ENCODE measurements at places on chromosomes 16 and 17.

GRCh38 chr16:80167657-80168390 is 373.0 kb upstream of the DYNLRB2 start:
- DNase-seq, result no peak

- peak; percentile 40 for DNase-seq
Measured at GRCh38 chr17:63550817-63551639, 751 bp downstream of the DCAF7 start.

DNA sequence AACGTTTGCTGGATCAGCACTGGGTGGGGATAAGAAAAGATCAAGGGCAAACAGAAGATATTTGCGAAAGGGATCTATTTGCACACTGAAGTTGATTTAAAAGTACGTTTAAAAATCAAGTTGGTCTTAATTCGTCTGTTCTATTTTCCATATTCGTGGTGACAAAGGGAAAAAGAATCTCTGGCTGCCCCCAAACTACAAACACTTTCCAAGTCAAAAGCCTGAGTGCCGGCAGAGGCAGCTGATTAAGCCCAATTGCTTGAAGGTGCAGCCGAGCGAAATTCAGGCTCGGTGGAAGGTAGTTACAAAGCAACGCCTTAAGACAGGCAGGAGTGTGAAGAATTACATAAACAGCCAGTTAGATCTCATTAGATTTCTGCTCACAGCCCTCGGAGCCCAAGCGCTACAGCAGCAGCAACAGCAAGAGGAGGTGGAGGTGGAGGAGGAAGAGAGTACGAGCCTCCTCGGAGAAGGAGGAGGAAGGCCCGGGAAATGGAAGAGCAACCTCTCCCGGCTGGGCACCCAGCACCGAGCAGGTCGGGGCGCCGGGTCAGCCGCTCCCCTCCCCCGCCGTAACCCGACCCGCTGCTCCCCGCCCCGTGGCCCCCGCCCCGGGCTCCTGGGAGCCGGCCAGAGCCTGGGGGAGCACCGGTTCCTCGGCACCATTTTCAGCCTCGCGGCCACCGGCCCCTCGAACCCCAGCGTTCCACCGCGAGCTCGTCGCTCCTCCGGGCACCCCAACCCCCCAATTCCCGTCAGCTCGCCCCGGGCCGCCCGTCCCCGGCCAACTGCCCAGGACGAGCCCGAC is 890 bp downstream of the TOB1 start:
- DNase-seq, result peak; percentile 67

GRCh38 chr17:81150377-81151077 is 14.8 kb upstream of the PVALEF start:
- DNase-seq, result no peak

DNA sequence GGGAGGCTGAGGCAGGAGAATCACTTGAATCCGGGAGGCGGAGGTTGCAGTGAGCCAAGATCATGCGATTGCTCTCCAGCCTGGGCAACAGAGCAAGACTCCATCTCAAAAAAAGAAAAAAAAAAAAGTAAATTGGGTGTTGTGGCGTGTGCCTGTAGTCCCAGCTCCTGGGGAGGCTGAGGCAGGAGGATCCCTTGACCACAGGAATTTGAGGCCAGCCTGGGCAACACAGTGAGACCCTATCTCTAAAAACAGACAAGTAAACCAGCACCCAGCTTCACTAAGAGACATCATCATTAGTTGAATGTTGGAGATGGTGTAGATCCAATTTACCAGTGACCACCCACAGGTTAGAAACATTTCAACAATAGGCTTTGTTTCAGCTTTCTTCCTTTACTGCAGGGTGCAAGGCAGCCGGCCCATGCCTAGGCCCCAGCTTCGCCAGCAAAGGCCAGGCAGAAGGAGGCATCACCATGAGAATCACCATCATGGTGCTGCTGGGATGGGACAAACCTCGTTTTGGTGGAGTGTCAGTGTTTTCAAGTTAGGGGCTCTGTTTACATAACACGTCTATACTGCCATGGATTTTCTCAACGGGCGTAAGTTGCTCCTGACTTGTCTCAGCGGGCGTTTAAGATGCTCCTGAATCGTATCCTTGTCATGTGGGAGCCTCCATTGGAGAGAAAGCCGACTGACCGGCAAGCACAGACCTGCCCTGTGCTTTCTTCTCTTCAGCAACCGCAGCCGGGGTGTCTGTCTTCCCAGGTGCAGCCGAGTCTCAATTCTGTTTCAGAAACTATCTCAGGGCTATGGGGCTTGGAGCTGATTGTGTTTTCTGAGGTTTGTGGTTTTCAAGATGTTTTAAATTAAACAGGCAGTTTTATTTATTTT is 7.3 kb downstream of the TCF25 start:
- peak; percentile 48 for DNase-seq

DNA sequence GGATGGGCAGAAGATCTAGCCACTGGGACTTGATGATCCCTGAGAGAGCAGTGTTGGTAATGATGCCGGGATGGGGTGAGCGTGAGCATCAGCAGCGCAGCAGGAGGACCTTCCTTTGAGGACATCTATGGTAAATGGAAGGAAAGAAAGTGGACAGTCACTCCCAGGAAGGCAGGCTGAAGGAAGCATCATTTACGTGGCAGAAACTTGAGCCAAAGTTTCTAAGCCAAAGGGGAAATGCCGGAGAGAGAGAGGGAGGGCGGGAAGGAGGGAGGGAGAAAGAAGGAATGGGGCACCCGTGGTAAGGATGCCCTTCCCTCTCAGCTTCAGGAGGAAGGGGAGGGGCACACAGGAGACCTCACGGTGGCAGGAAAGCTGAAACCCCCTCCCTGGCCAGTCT is 86.3 kb upstream of the CACNG5 start:
- no peak for DNase-seq

DNA sequence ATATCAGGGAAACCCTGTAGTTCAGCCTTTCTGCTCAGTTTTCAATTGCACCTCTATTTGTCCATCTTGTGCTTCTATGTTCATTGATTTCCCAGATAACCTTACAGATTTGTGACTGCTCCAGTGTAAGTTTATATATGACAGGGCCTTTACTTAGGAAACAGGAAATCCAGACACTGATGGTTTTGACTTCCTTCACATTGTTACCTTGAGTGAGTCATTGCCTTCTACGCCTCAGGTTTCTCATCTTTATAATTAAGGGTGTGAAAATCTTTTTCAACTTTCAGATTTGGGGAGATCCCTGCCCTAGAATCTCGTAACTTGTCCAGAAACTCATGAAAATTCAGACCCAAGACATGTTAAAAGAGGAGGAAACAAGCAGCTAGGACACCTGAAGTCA is 342.4 kb upstream of the TBX2 start:
- no peak for DNase-seq

DNA sequence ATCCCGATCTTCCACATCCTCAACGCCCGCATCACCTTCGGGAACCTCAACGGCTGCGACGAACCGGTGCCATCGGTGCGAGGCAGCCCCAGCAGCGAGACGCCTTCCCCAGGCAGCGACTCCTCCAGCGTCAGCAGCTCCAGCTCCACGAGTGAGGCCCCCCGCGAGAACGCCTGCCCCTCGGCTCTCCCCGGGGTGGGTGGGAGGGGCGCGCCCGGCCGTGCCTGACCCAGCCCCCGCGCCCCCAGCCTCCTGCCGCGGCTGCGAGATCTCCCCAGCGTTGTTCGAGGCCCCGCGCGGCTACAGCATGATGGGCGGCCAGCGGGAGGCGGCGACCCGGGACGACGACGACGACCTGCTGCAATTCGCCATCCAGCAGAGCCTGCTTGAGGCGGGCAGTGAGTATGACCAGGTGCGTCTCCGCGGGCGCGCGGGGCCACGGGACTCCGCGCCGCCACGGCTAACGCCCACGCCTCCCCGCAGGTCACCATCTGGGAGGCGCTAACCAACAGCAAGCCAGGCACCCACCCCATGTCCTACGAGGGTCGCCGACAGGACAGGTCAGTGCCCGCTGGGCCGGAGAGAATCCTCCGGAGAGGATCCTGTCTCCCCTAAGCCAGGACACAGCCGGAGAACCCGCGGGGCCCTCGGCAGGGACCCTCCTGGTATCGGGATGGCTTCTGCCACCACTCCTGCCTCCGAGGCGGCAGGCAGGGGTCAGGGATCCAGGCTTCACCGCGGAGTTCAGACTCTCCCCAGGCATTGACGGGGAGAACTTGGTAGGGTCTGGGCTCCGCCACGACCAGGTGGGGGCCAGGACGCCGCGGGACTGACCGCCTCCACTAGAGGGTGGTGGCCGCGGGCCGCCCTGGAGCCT is 10.1 kb downstream of the CORO6 start:
- DNase-seq, result no peak

DNA sequence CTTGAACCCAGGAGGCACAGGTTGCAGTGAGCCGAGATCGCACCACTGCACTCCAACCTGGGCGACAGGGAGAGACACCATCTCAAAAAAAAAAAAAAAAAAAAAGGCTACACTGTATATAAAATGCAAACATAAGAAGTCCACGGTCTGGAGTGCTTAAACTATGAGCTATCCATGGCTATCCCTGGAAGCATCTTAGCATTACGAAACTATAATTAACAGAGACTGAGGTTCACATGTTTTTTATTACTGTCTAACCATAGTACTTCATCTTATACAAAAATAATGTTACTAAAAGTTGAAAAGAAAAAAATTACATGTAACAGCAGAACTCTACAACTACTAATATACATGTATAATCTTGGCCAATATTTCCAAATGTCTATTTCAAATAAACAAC is 32.8 kb downstream of the HELZ start:
- no peak for DNase-seq

DNA sequence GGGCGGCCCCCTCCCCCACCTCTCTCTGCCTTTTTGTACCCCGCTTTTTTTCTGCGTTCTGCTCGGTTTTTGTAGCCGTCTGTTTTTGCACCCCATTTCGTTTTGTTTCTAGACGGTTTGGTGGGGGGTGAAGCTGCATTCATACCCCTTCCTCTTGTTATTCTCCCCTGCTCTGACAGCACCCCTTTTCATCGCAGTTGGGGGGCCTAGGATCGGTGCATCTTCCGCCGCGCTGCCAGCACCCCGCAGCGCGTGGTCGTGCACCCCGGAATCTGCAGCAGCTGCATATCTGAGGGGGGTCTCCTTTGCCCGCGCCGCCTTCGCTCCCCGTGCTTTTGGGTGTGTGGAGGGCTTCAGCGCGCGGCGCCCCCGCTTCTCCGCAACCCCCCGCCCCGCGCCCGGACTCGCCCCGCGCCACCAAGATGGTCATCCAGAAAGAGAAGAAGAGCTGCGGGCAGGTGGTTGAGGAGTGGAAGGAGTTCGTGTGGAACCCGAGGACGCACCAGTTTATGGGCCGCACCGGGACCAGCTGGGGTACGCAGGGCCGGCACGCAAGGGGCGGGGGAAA is 455 bp downstream of the ATP1B2 start:
- DNase-seq, result no peak

- DNase-seq, result no peak
Measured at GRCh38 chr16:83550183-83550569, 257.6 kb upstream of the HSBP1 start.

DNA sequence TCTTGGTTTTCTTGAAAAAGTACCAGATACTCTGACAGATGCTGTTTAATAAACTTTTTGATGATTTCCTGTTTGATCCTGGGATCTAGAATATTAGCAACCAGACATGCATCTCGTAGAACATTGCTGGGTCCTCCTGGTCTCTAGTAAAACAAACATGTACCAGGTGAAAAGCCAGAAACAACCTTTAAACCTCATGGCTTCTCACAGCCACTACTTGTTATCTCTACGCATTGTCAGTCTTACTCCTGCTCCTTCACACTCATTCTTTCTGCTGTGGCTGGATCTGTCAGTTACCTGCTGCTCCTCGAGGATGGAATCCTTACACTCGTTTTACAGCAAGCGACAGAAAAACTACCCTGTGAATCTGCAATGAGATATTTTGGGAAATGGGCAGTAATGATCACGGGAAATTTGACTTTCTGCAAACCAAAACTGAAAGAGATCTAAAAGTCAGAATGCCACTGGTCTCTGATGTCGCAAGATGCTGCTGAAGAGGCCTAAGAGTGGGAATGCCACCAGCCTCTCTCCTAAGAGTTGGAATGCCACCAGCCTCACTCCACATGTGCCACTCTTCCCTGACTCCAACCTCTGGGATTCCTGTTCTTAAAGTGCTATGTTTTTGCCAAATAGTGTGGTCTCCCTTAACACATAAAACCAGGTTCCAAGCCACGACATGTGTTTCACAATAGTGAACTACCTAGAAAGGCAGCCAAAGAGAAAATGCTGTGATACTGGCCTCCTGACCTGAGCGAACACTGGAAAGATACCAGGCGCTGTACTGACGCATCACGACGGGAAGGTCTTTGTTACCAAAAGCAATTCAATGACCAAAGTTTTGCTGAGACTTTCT is 86.3 kb downstream of the VPS53 start:
- no peak for DNase-seq

DNA sequence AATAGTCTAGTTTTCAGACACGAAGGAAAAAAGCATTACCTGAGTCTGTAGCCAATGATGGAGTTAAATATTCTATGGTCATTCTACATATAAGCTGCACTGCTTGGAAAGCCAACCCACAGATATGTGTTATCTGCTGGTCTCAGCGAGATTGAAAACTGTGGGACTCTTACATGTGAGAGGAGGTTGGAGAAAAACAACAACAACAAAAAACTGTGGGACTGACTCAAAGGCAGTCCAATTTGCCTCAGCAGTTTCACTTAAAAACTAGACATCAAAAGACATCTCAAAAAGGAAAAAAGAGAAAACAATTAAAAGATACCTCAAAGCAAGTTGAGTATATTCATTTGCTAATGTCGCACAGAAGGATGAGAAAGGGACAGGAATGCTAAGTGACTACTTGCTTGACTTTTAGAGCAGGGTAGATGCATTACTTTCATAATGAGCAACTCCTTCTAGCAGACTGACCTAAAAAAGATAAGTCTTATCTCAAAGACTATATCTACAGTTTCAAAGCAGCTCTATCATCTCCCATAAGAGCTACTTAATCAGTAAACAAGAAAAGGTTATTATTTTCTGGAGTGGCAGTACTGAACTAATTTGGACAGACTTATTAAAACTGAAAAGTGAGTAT is 35.5 kb upstream of the ITGA2B start:
- no peak for DNase-seq

DNA sequence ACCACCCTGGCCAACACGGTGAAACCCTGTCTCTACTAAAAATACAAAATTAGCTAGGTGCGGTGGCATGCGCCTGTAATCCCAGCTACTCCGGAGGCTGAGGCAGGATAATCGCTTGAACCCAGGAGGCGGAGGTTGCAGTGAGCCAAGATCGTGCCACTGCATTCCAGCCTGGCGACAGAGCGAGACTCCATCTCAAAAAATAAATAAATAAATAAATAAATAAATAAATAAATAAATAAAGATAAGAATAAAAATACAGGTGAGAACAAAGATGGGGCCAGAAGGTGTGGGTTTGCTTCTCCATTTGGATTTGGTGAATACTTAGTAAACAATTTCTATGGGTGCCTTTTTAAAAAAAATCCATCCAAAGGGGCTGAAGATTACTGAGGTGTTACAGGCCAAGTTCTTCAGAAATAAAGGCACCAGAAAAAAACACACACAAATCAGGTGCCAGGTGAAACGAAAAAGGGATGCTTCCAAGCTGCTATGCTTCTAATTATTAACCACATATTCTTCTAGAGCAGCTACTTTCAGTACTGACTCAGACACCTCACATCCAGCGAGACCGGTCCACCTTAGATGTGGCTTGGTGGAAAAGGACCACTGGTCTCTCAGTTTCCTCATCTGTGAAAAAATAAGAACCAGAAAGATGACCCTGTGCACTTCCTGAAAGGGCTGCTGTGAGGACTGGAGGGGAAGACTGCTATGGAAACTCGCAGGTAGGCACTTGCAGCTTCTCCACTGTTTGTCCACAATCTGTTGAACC is 9.2 kb downstream of the GLYR1 start:
- no peak for DNase-seq

GRCh38 chr17:53543472-53543871 is 279.3 kb upstream of the KIF2B start:
- peak; percentile 79 for DNase-seq

- DNase-seq, result peak; percentile 27
Measured at GRCh38 chr17:7177954-7178477, 1.2 kb downstream of the ASGR1 start.
